ENCODE measurements at places on chromosomes 4 and X.

DNA sequence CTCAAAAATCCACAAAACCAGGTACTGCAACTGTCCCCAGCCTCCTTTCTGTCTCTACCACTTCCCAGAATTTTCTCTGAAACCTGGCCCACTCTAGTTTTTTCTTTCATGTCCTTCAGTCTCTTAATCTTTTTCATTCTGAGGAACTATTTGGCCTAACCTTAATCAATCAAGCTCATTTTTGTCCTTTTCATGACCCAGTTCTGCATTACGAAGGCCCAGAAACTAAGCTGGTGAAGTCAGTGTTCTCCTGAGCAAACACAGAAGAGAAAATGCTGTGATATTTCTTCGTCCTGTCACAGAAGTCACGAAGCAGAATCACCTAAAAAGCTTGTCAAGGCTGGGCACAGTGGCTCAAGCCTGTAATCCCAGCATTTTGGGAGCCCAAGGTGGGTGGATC, 131.7 kb upstream of the EDNRA start:
- DNase-seq = no peak

GRCh38 chrX:7266288-7266687, 118.3 kb upstream of the PUDP start:
- DNase-seq = no peak

DNA sequence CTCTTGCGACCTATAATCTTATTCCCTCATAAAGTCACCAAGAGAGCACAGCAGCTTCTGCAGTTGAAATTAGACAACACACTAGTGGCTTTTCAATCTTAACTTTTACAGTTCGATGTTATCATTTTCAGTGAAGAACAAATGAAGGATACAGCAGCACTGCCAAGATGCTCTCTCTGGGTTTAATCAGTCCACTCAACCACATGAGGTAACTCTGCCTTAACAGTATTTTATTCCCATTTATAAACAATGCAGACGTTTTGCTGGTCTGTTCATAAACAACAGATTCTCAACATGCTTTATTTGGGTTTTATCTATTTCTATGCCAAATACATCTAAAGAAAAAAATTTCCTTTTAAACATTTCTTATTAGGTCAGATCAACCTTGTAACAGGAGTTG, 646.0 kb upstream of the FAM241A start:
- no peak for DNase-seq

DNA sequence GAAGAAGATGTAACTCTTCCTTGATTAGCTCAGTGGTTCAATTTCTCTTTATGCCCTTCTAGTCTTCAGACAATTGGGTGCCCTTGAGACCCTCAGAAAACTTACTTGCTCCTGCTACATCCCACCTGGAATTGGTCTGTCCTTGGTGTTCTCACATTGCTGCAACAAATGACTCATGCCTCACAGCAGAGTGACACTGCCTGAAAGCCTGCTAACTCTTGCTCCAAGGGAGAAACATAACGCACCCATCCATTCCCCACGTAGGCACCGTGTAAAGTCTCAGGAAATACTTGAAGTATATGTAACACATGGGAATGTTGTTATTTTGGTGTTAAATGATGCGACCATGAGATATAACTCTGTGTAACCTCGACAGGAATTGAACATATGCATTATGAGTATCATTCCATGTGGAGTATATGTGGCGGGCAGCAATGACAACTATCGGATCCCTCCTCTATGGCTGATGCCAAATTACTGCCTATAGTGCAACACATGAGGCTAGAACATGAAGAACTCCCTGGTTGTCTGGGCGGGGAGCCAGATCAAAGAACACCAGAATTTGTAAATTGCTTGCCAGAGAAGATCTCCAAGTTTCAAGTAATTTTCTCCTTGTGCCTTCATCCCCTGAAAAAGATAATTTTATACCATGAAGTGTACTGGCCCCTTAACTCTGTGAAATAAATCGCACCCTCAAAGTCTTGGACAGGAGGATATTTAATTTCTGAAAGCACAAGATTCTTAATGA, 231.3 kb upstream of the STK26 start:
- no peak for DNase-seq

DNA sequence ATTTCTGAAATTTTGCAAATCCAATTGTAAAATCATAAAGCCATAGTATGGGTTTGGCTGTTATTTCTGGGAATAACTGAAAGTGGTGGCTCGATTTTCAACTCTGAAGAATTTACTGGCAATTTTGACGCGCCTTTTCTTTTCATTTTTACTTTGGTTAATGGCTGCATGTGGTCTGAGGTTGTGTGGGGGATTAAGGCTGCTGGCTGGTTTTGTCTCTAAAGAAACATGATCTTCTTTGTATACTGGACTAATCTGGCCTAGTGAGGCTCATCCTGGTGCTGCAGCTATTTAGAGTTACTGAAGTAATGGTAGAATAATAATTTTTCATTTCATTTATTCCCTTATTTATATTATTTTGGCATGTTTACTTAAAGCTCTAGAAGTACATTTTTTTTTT, 164.0 kb downstream of the RNF150 start:
- DNase-seq = no peak

GRCh38 chrX:46381630-46382029, 163.6 kb downstream of the ZNF674 start:
- DNase-seq = no peak

DNA sequence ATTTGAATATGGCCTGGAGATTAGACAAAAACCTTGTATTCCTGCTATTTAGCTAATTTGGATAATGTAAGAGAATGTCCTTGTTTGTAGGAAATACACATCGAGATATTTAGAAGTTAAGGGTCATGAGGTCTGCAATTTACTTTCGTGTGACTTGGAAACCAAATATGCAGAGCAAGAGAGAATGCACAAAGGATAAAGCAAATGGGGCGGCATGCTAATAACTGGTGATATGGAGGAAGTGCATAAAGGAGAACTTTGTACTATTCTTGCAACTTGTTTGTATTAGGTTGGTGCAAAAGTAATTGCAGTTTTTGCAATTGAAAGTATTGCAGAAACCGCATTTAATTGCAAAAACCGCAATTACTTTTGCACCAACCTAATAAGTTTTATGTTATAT, 7.2 kb upstream of the CXCR3 start:
- DNase-seq = no peak

DNA sequence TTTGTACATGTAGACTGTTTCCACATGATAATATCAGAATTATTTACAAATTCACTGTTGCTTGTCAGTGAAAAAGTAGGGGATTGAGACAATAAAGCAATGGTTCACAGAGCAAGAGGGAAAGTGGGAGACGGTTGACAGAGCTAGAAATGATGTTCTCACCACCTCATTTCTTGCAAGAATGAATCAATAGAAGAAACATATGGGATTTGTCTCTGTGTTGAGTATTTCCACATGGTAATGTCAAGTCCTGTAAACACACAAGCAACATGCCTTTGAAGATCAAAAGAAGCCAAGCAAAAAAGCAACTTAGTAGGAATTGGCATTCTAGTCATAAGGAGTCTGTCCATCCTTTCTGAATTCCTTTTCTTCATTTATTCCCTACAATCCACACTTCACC, 1806.6 kb upstream of the AGA start:
- DNase-seq = no peak

- no peak for DNase-seq
These were observed 55.7 kb upstream of the STIM2 start for GRCh38 chr4:26804925-26805324.

- no peak for DNase-seq
These were observed 1079.9 kb upstream of the SLIT2 start for GRCh38 chr4:19171832-19172231.

- DNase-seq = no peak
These were observed 17.1 kb downstream of the VSIG4 start for GRCh38 chrX:66022632-66023384.

DNA sequence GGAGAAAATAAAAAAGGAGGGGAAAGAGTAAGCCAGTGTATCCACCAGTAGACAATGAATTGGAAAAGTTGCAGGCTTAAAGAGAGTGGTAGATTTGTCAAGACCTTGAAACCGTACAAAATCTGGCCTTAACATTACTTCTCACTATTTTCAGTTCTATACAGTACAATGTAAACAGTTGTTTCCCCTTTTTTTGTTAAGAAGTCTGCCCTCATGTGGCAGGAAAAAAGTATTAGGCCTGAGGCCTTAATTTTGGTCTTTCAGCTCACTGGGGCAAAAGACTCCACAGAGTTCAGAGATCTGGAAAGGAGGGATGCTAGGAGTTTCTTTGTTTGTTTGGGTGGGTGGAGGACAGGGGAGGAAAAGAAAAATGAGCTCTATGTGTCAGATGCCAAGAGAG, 92.8 kb upstream of the CCDC160 start:
- no peak for DNase-seq

Measured in BJ (cell line).